Progenitor cell of endocrine pancreas (in vitro differentiated cells): ENCODE measurements at places on chromosomes 1 and 21. TPM values are rescaled to one million over a fixed set of nuclear protein-coding genes. Genes with fewer than 3 reads are reported as not detected.

DNA sequence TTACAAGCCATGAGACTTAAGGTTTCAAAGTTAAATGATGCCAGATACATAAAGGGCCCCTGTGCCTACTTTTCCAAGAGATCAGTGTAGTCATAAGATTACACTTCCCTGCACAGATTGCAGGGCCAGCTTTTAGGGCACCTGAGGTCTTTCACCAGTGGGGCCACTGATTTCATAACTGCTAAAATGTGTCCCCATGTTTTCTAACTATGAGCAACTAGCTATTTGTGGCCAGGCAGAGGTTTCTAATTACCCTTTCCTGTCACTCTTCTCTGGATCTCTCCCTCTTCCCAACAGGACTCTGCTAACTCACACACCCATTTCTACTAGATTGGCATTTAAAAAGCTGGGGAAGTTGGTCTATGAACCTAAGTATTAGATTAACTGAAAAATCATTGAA, 207.1 kb upstream of the SGIP1 start:
- H3K36me3 ChIP-seq = no peaks in the 10 kb centered on the region
- no peak for DNase-seq
- H3K4me3 ChIP-seq = no peak overlapping the region

- DNase-seq = no peak
- H3K4me3 ChIP-seq = no peak overlapping the region
- no peaks in the 10 kb centered on the region for H3K36me3 ChIP-seq
These were observed 132.4 kb upstream of the KLHDC7A start for GRCh38 chr1:18348354-18348753.

FABP3 gene
- total RNA-seq = 0.73 and 0.74 TPM in 2 replicates

GRCh38 chr1:80799457-80799856, 1001.3 kb upstream of the ADGRL2 start:
- no peaks in the 10 kb centered on the region for H3K27me3 ChIP-seq
- no peaks in the 10 kb centered on the region for H3K36me3 ChIP-seq
- DNase-seq = no peak
- H3K4me3 ChIP-seq = no peak overlapping the region
- no peak overlapping the region for H3K27ac ChIP-seq
